ENCODE measurements at places on chromosomes 1 and 21.
A peak's percentile ranks its signal among the peaks of the same experiment; 100 is the strongest.

- DNase-seq, result peak; percentile 28
Observed at GRCh38 chr1:209823143-209824041, 4.4 kb upstream of the UTP25 start.

GRCh38 chr1:203746281-203746680 lies 18.7 kb upstream of the LAX1 start:
- DNase-seq, result no peak

- no peak for DNase-seq
Observed at GRCh38 chr21:16055014-16055413, 325.2 kb downstream of the USP25 start.

DNA sequence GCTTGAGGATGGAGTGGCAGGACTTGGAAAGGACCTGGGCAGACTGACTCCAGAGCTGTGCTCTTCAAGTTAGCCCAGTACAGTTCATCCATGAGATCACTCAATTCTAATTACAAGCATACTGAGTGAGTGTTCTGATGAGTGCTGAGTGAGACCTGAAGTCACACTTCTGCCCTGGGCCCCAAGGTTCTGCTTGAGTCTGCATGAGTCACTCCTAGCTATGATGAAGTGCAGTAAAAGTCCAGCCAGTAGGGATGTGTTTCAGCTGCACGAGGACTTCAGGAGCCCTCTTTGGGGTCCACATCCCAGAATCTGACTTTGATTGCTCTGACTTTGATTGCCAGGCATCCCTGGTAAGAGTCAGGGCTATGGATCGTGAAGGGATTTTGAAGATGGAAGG lies 35.8 kb downstream of the PLEKHA6 start:
- no peak for DNase-seq

DNA sequence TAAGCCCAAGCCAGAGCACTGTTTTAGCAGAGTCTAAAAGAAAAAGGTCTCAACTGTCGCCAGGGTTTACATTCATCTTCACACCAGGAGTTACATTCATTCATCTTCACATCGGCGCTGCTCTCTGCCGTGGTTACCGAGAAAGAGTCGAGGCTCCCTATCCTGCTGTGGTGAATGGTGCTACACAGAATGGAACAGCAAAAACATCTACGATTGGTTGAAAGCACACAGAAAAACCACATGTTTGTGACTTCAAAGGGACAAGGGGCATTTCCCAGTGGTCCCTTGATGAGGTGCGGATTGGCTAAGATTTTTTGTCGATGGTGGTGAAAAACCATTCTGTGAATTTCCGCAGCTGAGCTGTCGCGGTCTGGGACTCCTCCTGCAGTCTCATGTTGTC lies 231.1 kb downstream of the SIPA1L2 start:
- no peak for DNase-seq

DNA sequence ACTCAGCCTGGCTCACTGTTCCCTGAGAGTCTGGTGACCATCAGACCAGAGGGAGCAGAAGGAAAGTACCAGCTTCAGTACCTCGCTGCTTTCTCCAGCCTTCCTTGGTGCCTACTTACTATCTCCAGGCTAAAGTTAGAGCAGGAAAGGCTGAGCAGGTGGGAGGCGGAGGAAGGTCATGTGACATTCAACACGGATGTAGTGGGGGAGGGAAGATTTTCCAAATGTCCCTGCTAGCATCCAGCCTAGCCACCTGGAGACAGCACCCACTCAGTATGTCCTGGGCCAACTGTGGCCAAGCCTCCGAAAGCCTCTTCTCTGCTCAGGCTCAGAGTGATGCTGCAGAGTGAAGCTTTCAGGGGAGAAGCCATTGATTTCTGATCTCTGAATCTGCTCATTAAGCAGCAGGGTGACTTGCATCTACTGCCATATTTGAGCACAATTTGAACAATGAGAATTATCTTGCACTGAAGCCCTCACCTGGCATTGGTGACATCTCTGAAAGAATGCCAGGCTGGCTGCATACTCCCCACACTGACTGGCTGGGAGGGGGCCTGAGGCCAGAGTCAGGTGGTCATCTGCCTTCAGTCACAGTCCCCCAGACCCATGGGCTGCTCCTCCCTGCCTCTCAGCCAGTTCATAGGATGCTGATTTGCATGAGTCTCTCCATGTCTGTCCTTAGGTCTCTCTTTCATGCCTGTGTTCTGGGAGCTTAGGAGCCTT lies 86.2 kb downstream of the KCND3 start:
- no peak for DNase-seq

DNA sequence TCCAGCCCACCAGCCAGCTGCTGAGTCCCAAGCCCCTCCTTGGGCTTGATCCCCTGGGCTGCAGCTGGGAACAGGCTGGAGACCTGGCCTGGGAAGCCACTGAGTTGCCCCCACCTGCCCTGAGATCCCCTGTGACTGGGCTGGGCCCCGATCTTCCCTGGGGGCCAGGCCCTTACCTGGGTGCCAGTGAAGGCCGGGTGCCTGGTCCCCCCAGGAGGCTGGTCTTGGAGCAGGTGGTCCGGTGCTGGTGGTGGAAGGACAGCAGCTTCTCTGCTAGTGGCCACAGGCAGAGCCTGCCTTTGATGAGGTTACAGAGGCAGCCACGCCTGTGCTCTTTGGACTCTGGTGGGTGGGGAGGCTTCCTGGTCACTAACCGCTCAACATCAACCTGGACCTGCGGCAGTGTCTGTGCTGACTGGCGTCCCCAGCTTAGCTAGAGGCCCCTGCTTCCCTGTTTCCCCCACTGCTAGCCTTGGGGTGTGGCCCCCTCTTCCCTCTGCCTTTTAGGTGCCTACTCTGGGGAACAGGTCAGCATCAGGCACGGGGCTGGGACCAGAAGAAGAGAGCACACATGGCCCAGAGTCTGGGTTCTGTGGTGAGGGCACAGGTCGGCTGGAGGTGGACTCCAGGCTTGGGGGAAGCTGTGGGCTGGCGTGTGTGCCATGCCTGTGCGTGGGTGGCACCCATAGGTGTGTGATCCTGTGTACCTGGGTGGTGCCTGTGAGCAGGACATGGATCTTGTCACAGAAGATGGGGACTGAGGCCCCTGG lies at the start of gene EPS8L3:
Gene EPS8L3, minus strand, starts transcription at position 278 of the 770 bp plus-strand sequence. CDS start 2,174 bp downstream, outside the sequence.
- no peak for DNase-seq

DNA sequence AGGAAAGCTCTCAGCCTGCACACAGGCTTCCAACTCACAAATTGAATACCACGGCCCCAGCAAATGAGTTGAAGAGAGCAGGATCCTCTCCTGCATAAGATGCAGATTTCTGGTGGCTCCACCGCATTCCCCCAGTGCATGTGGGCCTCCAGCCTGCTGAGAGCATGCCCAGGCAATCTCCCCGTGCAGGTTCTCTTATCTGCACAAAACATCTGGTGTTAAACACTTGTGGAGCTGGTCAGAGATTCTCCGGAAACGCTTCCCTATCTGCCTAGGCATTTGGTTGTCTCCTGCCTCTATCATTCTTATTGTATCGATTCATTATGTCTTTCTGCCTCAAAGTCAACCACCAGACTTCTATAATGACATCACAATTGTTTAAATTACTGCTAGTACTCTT lies 1349.0 kb upstream of the B3GALT2 start:
- no peak for DNase-seq

- DNase-seq, result no peak
Observed at GRCh38 chr1:204255225-204255624, 41.4 kb upstream of the GOLT1A start.

GRCh38 chr1:53345996-53346813 lies 18.3 kb upstream of the LRP8 start:
- no peak for DNase-seq

DNA sequence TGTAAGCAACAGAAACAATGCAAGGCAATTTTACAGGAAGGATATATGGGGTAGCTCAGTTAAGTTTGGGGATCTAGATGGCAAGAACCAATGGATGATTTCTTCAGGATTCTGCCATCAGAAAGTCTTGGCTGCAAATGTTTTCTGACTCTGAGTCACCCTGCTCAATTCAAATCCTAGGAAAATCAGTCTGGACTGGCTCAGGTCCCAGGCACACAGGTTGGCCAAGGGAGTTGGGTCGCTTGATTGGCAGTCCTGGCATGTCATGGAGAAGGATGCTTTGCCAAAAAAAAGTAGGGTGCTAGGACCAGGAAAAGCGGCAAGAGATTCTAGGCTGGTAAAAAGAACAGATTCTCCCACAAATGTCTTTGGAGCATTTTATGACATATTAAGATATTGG lies 28.9 kb upstream of the S1PR1 start:
- DNase-seq, result no peak

DNA sequence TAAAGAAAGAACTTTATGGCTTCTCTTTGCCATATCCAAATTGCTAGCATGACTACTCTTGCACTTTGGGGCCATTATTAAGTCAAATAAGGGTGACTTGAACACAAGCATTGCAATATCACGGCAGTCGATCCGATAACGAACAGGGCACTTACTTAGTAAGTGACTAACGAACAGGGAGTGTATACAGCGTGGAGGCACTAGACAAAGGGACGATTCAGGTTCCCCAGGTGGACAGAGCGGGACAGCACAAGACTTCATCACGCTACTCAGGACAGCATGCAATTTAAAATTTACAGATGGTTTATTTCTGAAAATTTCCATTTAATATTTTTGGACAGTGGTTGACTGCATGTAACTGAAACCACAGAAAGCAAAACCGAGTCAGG lies 5.4 kb upstream of the PITHD1 start:
- no peak for DNase-seq

- DNase-seq, result peak; percentile 2
Observed at GRCh38 chr1:26597629-26598039, 68.1 kb downstream of the RPS6KA1 start.

DNA sequence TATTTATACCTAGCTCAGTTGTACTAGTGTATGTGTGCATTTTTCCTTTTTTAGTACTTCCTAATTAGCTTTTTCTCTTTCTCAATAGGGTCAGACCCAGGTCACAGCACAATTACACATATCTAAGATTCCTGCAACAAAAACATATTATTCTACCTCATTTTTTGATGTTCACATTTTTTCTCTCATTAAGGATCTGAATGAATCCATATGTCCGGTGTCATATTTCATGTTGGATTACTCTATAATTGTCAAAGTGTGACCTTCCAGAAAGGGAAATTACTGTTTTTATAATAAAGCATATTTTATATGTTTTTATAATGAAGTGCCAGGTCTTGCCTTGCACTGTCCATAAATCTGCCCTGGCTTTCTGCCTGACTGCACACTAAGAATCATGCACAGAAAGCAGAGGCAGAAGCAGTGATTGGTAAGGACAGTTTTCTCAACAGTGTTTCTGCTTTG lies 143.7 kb downstream of the KCNT2 start:
- no peak for DNase-seq

GRCh38 chr1:38715415-38715814 lies 144.2 kb downstream of the RRAGC start:
- DNase-seq, result no peak

DNA sequence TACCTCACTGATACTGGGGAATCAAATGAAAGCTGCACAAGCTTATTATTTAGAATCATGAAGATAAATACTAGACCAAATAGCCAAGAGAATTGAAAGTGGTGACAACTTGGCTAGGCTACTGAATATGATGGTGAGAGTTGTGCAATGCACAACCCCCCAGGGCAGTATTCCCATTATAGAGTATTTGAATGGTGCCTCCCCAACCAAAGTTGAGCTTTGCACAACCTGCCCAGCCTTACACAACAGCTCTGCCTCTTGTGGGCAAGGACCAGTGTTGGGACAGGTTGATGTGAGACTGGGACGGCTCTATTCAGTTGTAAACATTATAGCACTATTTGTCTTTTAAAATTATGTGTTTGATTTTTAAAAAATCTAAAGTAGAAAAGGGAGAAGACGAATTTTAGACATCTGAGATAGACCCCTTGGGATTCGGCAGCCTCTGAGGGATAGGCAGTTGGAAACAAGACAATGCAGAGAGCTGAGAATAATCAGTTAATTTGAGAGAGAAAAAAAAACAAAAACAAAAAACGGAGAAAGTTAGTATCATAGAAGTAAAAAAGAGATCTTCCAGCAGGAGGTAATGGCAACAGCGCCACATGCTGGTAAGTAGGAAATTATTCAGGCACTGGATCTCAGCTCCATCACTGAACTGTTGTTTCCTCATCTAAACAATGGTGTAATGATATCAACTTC lies 91.0 kb upstream of the KCNA3 start:
- DNase-seq, result peak; percentile 51

DNA sequence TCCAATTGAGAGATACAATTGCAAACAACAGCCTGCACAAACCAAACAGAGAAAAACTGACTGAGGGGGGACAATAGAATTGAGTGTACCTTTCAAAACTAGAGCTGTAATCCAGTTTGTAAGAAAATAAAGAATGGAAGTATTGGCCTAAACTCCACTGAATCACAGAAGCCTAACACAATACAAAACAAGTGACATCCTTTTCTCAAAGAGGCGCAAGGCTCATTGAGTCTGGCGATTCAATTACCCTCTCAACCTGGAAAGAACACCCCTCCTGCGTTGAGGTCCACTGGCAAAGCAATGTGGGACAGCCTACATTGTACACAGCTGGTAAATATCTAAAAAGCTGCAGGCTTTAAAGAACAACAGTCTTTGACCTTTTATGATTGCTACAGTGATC lies 182.6 kb downstream of the DPYD start:
- no peak for DNase-seq

DNA sequence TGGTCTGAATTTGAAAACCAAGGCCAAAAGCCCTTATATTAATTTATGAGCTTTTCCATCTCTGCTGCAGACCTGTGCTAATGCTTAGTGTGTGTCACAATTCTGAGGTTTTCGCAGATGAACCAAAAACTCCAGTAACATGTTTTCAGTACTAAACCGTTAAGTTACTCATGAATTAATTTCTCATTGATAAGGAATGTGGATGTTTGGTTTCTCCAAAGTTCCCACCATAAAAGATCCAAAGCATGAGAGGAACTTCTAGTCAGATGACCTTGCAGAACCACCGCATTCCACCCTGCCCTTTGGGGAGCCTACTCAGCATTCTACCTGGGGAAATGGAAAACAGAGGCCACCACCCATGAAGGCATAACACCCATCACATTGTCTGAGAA lies 7.5 kb upstream of the LEPR start:
- no peak for DNase-seq

DNA sequence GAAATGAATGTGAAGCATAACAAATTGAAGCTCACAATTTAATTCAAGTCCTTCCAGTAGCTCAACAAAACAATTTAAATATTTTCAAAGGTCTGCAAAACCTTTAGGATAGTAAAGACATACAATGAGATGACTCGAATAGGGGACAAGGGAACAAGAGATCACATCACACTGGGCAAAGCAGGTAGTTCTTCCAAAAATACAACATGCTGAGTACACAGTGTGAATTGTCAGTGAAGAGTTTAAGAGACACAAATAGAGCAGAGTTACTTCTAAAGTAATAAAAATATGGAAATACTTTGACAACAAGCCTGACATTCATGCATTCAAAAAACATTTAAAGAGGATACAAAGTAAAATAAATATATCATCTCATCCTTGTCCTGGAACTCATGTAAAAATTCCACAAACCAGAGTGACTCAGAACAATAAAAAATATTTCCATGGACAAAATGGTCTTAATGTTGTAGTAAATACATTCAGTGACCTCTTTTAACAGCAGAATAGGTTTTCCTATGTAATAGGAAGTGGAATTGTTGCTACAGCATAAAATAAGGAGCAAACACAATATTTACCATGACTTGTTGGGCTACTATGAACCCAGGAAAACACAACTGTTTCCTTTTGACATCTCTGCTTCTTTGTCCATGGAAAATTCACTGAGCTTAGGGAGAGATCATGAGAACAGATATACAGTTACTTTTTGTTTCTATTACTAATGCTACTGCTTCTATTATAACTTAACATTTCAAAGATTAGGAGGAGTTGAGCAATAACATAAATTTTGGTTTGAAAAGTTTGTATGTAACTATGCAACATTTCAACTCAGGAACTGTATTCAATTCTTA lies 83.7 kb upstream of the BCL10 start:
- no peak for DNase-seq

GRCh38 chr1:233281711-233282581 lies 13.6 kb downstream of the PCNX2 start:
- DNase-seq, result no peak

GRCh38 chr1:94974241-94974640 lies 47.3 kb upstream of the CNN3 start:
- no peak for DNase-seq

Measured in NCI-H774 (cell line).